ENCODE measurements at places on chromosomes 1 and 21. TPM values are rescaled to one million over a fixed set of nuclear protein-coding genes. Genes with fewer than 3 reads are reported as not detected.
A peak's percentile ranks its signal among the peaks of the same experiment; 100 is the strongest.

Gene IGFN1
- 0.50 TPM for polyA plus RNA-seq

Gene ATP1A1
- 1,048 TPM for polyA plus RNA-seq

DNA sequence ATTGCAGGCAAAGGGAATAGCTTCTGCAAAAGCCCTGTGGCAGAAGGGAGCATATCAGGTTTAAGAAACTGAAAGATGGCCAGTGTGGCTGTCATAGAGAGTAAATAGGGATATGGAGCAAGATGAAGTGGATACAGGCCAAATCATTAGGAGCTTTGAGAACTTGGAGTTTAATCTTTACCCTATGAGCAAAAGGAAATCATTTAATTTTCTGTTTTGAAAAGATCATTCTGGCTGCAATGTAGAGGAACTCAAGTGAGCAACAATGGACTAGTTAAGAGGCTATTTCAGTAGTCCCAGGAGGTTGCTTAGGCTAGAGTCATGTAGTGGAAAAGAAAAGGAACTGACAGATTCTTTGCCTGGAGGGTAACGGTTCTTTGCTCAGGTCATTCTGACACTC is 47.2 kb downstream of the RAP1A start:
- no peak overlapping the region for H3K27ac ChIP-seq
- DNase-seq = peak; percentile 16
- H3K36me3 ChIP-seq = peaks cover 4% of the 10 kb centered on the region
- no peak overlapping the region for H3K4me3 ChIP-seq
- H3K27me3 ChIP-seq = no peaks in the 10 kb centered on the region

Gene PWP2
- polyA plus RNA-seq = 10.3 TPM

DNA sequence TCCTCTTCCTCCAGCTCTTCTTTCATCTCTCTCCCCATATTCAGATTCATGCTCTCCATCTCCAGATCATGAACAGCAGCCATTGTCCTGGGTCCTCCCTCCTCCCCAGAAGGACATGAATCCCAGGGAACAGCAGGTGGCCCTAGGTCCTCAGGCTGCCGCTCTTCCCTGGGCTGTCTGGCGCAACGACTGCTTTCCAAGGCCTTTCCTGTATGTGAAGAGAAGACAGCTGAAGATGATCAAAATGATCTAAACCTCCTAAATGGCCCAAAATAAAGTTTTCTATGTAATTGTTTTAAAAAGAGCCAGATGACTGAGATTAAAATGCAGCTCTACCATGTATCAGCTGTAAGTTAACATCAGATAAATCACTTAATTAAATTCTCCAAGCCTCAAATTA is 22.5 kb downstream of the RHBDL2 start:
- no peak overlapping the region for H3K4me3 ChIP-seq
- DNase-seq = no peak
- no peaks in the 10 kb centered on the region for H3K4me1 ChIP-seq
- H3K36me3 ChIP-seq = no peaks in the 10 kb centered on the region
- H3K27me3 ChIP-seq = no peaks in the 10 kb centered on the region

Gene RIPPLY3
- polyA plus RNA-seq = 0.21 TPM

DNA sequence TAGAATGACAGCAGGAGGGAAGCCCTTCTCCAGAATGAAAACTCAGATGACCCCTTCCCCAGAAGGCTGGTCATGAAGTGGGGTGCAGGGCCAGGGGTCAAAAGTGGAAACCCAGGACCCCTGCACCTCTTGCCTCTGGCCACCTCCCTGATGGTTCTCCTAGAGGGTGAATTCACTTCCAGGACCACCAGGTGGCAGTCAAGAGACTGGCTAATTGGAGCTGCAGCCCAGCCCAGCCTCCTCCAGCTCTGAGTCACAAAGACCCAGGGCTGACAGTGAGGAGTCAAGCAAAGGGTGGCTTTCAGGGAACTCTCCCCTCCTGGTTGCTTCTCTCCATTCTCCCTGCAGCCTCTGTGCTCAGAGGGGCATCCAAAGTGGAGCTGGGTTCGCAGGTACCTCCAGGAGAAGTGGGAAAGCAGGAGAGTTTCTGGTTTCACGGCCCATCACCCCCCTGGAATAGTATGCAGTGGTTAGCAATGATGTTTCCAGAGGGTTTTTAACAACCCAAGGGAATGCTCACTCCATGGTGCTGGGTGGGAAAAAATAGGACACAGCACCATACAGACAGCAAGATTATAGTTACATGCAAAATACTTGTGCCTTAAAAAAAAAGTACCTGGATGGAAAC is 6.1 kb upstream of the EPHB2 start:
- H3K4me3 ChIP-seq = no peak overlapping the region
- no peaks in the 10 kb centered on the region for H3K27me3 ChIP-seq
- H3K4me1 ChIP-seq = peaks cover 2% of the 10 kb centered on the region

- no peaks in the 10 kb centered on the region for H3K4me1 ChIP-seq
- H3K27me3 ChIP-seq = peaks cover 8% of the 10 kb centered on the region
- H3K36me3 ChIP-seq = no peaks in the 10 kb centered on the region
- no peak overlapping the region for H3K27ac ChIP-seq
- DNase-seq = peak; percentile 73
- H3K4me3 ChIP-seq = no peak overlapping the region
These were observed 26.1 kb downstream of the CACNA1S start for GRCh38 chr1:201085902-201086735.

Gene ZNF695
- 1.1 TPM for polyA plus RNA-seq

DNA sequence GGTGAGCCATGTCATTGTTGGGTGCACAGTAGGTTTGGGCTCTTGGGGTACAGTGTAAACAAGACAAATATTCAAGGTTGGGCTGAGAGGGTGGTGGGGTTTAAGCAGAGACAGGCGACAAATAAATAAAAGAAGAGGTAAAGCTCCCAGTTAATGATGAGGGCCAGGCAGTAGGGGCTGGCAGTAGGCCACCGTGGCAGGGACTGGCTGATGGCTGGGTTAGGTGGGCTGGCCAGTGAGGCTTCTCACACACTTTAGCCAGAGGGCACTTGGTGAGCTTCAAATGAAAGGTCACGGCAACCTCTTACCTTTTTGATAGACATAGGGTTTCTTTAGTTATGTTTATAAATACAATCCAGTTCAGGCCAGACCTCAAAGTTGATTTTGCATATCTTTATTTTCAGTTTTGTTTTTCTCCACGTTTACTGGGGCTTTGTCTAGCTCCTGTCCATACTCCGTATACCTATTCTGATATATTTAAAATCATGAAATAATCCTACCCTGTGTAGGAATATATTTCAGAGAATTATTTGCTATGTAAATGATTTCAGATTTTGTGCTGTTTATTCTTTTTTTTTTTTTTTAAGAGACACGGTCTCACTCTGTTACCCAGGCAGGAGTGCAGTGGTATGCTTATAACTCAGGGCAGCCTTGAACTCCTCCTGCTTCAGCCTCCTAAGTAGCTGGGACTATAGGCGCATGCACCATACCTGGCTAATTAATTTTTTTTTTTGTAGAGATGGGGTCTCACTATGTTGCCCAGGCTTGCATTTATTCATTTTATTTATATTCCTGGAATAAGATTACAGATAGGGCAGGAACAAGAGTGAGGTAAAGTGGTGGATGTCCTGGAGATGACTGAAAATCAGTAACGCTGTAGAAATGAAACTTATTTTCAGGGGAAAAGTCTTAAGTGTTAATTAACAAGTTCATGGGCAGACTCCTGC is 122.7 kb downstream of the RYR2 start:
- no peak for DNase-seq
- H3K4me1 ChIP-seq = no peaks in the 10 kb centered on the region
- no peak overlapping the region for H3K27ac ChIP-seq
- no peaks in the 10 kb centered on the region for H3K36me3 ChIP-seq
- H3K27me3 ChIP-seq = no peaks in the 10 kb centered on the region
- H3K4me3 ChIP-seq = no peak overlapping the region

Gene AQP10
- 42.0 TPM for polyA plus RNA-seq

DNA sequence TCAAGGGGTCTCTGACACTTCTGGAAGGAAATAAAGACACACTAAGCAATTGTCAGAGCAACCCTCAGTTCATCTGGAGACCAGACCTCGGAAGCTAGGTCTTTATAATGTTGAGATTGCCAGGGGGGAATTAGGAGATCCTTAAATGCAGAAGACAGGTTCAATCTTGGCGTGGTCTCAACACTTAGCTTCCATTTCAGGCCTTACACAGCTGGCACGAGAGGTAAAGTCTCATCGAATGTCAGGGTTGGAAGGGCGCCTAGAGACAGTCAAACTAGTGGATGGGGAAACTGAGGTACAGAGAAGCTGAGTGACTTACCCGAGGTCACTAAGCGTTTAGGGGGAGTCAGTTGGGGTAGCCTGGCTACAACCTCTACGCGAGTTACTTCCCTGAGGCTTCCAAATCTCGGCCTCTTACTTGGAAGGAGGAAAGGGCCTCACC is 562 bp upstream of the EPB41 start:
- H3K36me3 ChIP-seq = no peaks in the 10 kb centered on the region
- H3K4me3 ChIP-seq = peak overlapping the region; percentile 25
- H3K27me3 ChIP-seq = no peaks in the 10 kb centered on the region
- H3K4me1 ChIP-seq = no peaks in the 10 kb centered on the region

Gene USH2A
- polyA plus RNA-seq = not detected

Gene OVAAL
- polyA plus RNA-seq = not detected

GRCh38 chr1:33271666-33272505 is 15.6 kb downstream of the ZNF362 start:
- no peak for DNase-seq
- peaks cover 8% of the 10 kb centered on the region for H3K4me1 ChIP-seq
- H3K4me3 ChIP-seq = no peak overlapping the region
- no peaks in the 10 kb centered on the region for H3K36me3 ChIP-seq
- no peak overlapping the region for H3K27ac ChIP-seq

GRCh38 chr1:207031016-207031415 is 1.5 kb downstream of the C1orf116 start:
- peaks cover 14% of the 10 kb centered on the region for H3K36me3 ChIP-seq
- H3K4me1 ChIP-seq = peaks cover 3% of the 10 kb centered on the region
- H3K27me3 ChIP-seq = no peaks in the 10 kb centered on the region
- peak overlapping the region; percentile 58 for H3K4me3 ChIP-seq
- no peak for DNase-seq

Gene LYPD8
- polyA plus RNA-seq = not detected

DNA sequence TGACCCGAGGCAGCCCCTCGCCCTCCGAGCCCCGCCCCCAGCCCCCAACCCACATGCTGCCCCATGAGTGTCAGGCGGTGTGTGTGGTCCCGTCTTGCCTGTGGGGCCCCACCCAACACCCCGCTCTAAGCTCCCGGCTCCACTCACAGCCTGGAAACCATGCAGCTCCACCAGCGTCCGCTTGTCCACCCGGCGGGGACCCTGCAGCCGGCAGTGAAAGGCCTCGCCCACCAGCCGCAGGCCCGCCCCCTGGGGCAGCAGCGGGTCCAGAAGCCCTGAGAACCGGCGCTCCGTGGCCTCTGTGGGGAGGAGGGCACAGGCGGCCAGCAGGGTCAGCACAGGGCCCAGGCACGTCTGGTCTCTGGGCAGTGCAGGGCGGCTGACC is 2.7 kb downstream of the C1QTNF12 start:
- DNase-seq = no peak
- no peak overlapping the region for H3K4me3 ChIP-seq
- peaks cover 22% of the 10 kb centered on the region for H3K27me3 ChIP-seq

Gene S100A7
- not detected for polyA plus RNA-seq

DNA sequence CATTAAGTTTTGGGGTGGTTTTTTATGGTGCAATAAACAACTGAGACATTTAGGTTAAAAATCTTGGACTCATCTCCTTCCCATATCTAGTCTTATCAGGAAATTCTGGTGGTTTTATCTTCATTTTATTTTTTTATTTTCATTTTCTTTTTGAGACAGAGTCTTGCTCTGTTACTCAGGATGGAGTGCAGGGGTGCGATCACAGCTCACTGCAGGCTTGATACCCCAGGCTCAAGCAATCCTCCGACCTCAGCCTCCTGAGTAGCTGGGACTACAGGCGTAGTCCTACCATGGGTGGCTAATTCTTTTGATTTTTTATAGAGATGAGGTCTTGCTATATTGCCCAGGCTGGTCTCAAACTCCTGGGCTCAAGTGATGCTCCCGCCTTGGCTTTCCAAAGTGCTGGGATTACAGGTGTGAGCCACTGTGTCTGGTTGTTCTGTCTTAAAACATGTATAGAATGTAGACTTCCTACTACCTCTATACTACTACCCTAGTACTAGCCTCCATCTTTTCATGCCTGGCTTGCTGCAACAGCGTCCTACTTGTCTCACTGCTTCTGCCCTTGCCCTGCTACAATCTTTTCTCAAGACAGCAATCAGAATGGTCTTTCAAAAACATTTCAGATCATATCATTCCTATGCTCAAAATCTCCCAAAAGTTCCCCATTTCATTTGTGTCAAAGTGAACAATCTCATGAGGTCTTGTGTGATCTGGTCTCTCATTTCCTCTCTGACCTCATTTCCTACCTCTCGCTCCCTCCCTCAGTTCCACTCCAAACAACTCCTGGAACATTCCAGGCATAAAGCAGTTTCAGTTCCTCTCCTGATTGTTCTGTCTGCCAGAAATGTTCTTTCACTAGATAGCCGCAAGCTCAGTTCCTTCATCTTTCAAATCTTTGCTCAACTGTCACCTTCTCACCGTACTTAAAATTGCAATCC is 5.9 kb upstream of the FCGR2A start:
- no peak overlapping the region for H3K4me3 ChIP-seq
- no peaks in the 10 kb centered on the region for H3K4me1 ChIP-seq
- H3K27ac ChIP-seq = peak overlapping the region; percentile 32
- H3K36me3 ChIP-seq = no peaks in the 10 kb centered on the region
- H3K27me3 ChIP-seq = peaks cover 18% of the 10 kb centered on the region
- DNase-seq = no peak

Gene SYT14
- polyA plus RNA-seq = 0.13 TPM

DNA sequence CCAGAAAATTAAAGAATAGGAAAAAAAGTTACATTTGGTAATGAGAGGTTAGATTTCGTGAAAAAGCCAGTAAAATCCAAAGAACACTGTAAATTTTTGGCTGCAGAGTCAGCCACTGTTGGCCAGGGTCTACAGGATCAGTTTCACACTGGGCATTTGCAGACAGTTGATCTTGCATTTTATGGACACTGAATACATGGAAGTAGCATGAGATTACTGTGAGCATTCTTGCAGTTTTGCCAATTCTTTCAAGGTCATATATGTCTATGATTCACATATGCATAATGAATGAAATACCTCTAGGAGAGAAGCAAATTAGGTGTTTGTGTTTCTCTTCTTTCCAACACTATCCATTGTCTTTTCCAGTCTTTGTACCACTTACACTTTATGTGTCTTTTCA is 200.8 kb upstream of the DPYD start:
- DNase-seq = no peak
- no peaks in the 10 kb centered on the region for H3K27me3 ChIP-seq
- H3K4me1 ChIP-seq = no peaks in the 10 kb centered on the region
- no peaks in the 10 kb centered on the region for H3K36me3 ChIP-seq
- no peak overlapping the region for H3K4me3 ChIP-seq

Gene CYP4X1
- polyA plus RNA-seq = 0.77 TPM

- H3K4me3 ChIP-seq = no peak overlapping the region
- no peaks in the 10 kb centered on the region for H3K27me3 ChIP-seq
- peaks cover 3% of the 10 kb centered on the region for H3K4me1 ChIP-seq
- no peak for DNase-seq
- H3K27ac ChIP-seq = no peak overlapping the region
These were observed 17.5 kb upstream of the ACBD6 start for GRCh38 chr1:180519846-180520245.

GRCh38 chr1:79732950-79733349 is 726.4 kb upstream of the ADGRL4 start:
- no peak overlapping the region for H3K27ac ChIP-seq
- DNase-seq = no peak
- H3K27me3 ChIP-seq = no peaks in the 10 kb centered on the region
- H3K36me3 ChIP-seq = no peaks in the 10 kb centered on the region
- H3K4me1 ChIP-seq = no peaks in the 10 kb centered on the region

Gene LHX8
- not detected for polyA plus RNA-seq
